DMS79 treated with DMSO at 0.1 percent for 48 hours (cell line): ENCODE measurements at places on chromosomes 5 and 9.

DNA sequence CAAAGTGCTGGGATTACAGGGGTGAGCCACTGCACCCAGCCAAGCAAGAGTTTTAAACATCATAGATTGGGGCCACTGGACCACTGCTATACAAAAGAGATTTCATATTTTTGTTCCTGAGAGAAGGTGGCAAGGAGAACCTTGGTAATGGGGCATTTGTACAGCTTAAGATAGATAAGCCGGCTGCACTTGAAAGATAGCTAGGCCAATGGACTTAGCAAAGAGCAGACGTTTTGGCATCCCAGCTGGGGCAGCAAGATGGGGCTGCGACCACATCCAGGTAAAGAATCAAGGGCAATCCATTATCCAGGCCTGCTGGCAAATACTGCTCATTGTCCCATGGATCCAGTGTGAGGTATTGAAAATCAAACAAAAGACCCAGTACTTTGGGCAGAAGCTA, 3.9 kb upstream of the ISCA1 start:
- DNase-seq, result no peak

DNA sequence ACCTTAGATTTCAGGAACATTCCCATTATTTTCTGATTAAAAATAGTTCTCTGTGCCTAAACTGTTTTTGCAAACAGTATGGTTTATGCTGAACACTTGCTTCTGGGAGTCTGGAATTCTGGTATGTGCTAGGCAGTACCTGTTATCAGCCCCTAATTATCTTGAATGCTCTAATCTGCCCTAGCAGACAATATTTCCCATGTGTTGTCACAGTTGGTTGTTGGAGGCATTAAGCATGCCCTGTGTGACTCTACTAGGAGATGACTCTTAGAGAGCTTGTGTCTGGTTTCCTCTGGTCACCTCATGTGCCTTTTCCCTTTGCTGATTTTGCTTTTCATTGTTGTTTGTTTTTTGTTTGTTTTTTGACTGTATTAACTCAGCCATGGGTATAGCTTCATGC, 36.6 kb downstream of the UHRF2 start:
- DNase-seq, result no peak

DNA sequence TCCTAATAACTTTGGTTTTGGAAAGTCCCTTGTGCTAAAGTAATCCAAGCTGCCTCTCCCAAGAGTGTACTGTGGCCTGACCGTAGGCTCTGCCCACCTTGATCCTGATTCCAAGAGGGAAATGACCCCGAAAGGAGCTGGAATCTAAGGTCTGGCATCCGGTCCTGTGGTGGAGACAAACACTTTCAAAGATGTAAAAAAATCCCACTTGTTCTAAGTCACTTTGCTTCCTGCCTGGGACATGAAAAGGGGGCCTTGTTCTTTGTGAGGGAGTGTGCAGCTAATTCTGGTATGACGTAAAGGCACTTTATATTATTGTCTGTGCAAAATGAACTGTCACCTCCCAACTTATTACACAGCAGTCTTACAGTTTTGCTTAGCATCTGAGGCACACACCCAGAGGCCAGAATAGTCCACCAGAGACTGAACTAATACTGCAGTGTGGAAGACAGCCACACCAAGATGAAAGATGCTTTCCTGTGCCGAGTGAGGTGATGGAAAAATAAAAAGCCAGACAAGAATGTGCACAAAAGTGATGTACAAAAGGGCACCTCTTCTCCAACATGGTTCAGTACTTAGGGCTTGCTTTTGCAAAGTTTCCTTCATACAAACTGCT, 128.7 kb downstream of the SLC12A2 start:
- no peak for DNase-seq

DNA sequence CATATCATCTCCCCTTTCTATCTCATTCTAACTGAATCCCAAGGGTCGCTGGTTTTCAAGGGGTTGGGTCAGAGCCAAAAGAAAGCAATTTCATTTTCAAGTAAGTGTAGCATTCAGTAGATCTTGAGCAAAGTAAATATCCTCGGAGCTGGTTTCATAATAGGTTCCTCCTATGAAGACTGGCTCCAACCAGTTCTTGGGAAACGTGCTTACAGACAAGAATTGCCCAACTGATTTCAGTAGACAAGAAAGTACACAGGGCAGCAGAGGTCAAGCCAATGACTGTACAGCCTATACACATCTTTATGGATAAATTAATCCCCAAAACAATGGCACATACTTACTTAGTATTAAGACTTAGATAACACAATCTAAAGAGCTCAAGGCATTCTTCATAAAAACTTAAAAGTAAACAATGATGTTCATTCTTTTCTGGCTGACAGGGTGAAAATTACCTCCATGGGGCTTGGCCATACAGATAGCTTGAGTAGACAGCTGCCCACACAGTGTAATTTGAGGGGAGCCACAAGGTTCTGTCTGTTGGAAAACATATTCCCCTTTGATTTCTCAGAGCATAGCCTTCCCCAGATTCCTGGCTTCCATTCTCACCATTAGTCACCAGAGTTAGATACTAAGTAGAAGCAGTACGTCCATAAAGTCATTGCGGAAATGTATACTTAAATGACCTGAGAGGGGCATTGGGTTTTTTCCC, 163.9 kb downstream of the ARRDC3 start:
- peak; percentile 82 for DNase-seq

GRCh38 chr5:56522960-56523359, 289.8 kb upstream of the ANKRD55 start:
- no peak for DNase-seq

DNA sequence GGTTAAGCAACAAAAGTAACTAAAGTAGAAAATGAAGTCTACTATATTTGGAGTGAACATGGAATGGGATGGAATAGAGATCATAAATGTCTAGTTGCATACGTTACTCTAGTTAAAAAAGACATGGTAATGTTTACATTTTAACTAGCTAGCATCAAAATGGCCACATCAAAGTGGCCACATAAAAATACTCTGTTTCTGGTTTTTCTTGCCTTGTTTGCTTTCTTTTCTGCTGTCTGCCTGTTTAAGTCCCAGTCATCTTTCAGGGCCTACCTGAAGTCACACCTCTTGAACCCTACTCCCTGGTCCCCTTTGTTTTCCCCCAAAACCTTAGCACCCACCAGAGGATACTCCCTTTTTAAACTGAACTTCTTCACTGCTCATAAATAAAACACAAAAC, 6.4 kb upstream of the KIF2A start:
- DNase-seq, result no peak

GRCh38 chr9:21810388-21810787, 8.0 kb downstream of the MTAP start:
- DNase-seq, result no peak
